Esophagus squamous epithelium (tissue), 5 donors: ENCODE measurements at places on chromosomes 7 and 10.
A peak's percentile ranks its signal among the peaks of the same experiment; 100 is the strongest.

- no peak for DNase-seq
- no peak overlapping the region for H3K4me3 ChIP-seq
- no peaks in the 10 kb centered on the region for H3K36me3 ChIP-seq
- no peaks in the 10 kb centered on the region for H3K4me1 ChIP-seq
- H3K27ac ChIP-seq = no peak overlapping the region
Observed at GRCh38 chr10:96671211-96671890, 49.0 kb downstream of the PIK3AP1 start.

DNA sequence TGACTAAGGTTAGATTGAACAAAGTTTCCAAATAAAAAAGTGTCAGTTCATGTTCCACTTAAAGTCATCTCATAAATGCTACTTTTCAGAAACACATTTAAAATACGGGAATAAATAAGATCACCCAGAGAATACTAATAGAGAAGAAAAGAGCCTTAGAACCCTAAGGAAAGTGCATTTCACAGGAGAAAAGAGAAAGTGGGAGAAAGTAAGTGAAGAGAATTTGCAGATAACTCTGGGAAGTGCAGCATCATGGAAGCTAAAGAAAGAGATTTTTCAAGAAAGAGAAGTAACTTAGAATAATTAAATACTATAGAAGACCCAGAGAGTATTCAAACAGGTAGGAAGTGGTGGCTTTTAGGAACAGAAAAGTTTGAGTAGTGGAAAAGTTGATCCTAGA, 132.6 kb downstream of the VTI1A start:
- H3K4me3 ChIP-seq = no peak overlapping the region
- H3K4me1 ChIP-seq = peaks cover 4% of the 10 kb centered on the region
- H3K36me3 ChIP-seq = no peaks in the 10 kb centered on the region
- DNase-seq = no peak
- no peak overlapping the region for H3K27ac ChIP-seq

DNA sequence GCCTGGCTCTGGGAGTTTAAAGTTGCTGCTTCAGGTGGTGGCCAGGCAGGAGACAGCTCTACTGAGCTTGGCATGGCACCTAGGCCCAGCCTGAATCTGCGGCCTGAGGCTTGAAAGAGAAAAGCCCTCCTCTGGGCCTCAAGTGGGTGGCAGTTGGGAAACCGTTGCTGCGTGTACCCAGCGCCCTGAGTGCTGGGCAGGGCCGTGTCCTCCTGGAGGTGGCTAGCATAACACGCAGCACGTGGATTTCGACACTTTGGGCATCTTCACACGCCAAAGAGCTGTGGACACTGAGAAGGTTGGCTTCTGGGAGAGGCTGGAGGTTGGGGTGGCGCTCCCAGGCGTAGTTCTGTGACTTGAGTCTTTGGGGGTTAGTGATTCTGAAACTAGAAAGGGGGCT, 2.5 kb downstream of the ZNF316 start:
- no peak for DNase-seq
- no peaks in the 10 kb centered on the region for H3K27me3 ChIP-seq
- peaks cover 17% of the 10 kb centered on the region for H3K4me1 ChIP-seq
- no peak overlapping the region for H3K4me3 ChIP-seq

GRCh38 chr7:91266689-91267090, 2.5 kb downstream of the FZD1 start:
- H3K4me1 ChIP-seq = peaks cover 52% of the 10 kb centered on the region
- no peaks in the 10 kb centered on the region for H3K36me3 ChIP-seq
- peak overlapping the region; percentile 66 for H3K4me3 ChIP-seq
- no peak for DNase-seq

DNA sequence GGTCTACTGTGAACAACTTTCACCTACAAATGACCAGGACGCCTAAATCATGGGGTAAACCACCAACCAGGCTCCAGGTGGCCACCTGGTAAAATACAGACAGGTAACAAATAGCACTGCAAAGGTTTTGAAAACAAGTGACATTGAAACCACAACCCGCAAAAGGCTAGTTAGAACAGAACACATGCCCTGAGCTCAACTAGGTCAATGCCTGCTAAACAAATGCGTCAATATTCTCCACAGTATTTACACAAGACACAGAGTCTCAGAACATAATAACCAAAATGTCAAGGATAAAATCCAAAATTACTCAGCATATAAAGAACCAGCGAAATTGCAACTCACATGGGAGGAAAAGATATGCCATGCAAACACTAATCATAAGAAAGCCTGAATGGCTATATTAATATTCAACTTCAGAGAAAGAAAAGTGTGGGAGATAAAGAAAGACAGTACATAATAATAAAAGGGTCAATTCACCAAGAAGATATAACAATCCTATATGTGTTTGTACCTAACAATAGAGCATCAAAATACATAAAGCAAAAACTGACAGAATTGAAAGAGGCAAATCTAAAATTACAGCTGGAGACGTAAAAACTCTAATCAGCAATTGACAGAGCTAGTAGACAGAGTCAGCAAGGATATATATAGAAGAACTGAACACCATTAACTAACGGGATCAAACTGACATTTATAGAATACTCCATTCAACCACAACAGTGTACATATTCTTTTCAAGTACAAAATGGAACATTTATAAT, 47.6 kb downstream of the SMURF1 start:
- no peaks in the 10 kb centered on the region for H3K36me3 ChIP-seq
- H3K27ac ChIP-seq = peak overlapping the region; percentile 88
- peak overlapping the region; percentile 29 for H3K4me3 ChIP-seq
- peaks cover 11% of the 10 kb centered on the region for H3K4me1 ChIP-seq
- DNase-seq = no peak

DNA sequence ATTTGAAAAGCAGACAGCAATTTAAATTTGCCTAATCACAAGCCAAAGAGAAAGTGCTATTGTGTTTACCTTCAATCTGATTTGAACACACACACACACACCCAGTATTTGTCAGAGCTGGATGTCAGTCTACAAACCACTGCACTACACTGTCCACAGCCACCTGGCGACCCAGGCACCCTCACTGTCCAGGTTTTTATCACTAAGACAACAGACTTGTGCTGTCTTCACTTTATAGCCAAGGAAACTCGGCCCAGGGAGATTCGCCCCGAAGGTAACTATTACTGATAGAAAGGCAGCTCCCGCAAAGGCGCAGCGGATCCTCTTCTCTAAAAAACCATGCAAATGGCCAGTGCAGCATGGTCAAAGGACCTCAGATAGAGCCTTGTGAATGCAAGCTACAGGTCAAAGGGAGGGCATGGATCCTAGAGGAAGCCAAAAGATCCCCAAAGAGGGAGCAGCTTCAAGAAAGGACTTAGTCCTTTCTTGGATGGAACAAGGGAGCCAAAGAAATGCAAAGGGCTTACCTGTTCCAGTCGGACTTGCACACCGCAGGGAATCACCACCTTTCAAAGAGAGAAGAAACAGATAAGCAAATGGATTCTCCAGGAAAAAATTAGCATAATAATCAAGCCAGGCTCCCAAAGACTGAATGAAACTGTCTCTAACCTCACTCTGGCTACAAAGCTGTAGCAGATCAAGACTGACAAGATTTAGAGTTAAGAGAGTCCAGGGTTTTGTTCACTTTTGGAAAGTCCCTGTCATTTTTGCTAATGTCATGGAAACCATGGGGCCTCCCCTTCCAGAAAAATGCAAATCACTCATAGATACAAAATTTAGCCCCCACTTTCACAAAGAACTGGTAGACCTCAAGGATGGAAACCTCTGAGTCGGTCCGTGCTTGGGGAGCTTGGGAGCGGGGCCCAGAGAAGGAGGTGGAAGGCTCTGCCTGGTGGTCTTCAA, 101.1 kb downstream of the TNS3 start:
- no peak overlapping the region for H3K4me3 ChIP-seq
- H3K27me3 ChIP-seq = no peaks in the 10 kb centered on the region
- no peaks in the 10 kb centered on the region for H3K36me3 ChIP-seq
- no peak overlapping the region for H3K27ac ChIP-seq
- H3K4me1 ChIP-seq = no peaks in the 10 kb centered on the region
- no peak for DNase-seq

- no peaks in the 10 kb centered on the region for H3K4me1 ChIP-seq
- H3K27ac ChIP-seq = no peak overlapping the region
- no peak overlapping the region for H3K4me3 ChIP-seq
- no peaks in the 10 kb centered on the region for H3K36me3 ChIP-seq
- no peaks in the 10 kb centered on the region for H3K27me3 ChIP-seq
- DNase-seq = no peak
Observed at GRCh38 chr10:3954615-3955014, 169.6 kb upstream of the KLF6 start.

DNA sequence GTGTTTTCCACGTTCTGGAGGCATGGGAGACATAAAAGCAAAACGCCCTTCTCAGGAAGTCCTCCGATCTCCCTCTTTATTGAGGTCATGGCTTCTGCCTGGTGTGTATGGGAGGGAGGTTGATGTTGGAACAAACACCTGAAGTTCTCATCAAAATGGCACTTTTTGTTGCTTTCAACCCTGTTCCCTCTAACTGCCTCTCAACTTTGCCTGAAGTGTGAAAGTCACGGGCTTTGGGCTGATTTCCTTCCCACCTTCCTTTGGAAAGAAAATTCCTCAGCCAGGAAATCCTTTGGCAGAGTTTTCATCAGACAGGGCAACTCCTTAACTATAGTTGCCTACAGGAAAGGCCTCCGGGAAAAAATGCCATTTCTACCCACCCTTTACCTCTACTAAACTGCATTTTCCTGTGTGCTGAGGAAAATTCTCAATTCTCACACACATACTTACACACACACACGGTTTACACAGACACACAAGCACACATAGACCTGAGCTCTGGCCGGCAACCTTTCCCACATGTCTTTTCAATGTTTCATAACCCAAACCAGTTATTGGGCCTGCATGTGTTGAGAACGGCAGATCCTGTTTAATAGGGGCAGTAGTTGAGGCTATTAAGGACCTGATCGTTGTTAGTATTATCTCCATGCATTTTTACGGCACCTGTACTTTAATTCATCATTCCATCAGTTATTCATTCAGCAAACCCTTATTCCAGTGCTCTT, 36.4 kb downstream of the CYP17A1 start:
- no peak for DNase-seq
- H3K36me3 ChIP-seq = peaks cover 76% of the 10 kb centered on the region
- peaks cover 53% of the 10 kb centered on the region for H3K4me1 ChIP-seq
- peak overlapping the region; percentile 77 for H3K27ac ChIP-seq
- H3K4me3 ChIP-seq = no peak overlapping the region
- H3K27me3 ChIP-seq = no peaks in the 10 kb centered on the region

DNA sequence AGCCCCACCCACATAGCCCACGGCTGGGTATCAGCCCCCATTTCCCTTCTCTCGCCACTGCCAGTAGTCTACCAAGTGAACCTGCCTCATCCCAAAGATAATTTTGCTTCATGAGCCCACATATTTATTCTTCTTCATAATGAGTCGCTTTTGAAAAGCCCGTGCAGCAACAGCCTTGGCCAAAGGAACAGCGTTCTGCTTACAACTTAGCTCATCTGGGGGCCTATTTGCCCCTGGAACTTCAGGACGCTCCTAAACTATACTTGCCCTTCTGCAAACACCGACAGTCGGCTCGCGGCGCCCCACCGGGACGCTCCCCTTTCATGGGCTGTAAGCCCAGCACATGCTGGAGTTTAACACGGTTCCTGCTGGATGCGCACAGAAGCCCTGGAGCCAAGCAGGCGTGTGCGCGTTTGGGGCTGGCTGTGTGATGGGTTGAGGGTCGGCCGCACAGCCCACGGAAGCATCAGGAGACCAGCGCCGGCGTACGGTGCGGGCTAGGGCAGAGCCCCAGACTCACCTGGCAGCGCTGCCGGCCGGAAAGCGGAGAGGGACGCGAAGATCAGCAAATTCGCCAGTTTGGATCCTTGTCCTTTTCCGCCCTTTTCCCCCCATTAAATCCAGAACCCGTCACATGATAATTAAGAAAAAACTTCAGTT, 370 bp downstream of the TMEM60 start:
- H3K27ac ChIP-seq = peak overlapping the region; percentile 96
- no peaks in the 10 kb centered on the region for H3K36me3 ChIP-seq
- DNase-seq = no peak
- peak overlapping the region; percentile 96 for H3K4me3 ChIP-seq
- peaks cover 2% of the 10 kb centered on the region for H3K4me1 ChIP-seq

DNA sequence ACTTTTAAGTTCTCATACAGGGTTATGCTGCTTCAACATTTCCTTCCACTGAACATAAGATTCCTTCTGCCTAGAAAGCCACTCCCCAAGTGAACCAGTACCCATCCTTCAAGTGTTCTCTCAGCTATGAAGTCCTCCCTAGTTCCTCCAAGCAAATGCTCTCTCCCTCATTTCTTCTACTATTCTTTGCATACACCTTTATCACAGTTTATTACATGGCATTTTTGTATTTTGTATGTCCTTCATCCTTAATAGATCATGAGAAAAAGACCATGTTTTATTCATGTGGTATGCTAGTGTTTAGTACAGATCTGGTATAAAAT, 1.9 kb downstream of the SYPL1 start:
- H3K27me3 ChIP-seq = no peaks in the 10 kb centered on the region
- peaks cover 30% of the 10 kb centered on the region for H3K4me1 ChIP-seq
- H3K27ac ChIP-seq = peak overlapping the region; percentile 99

GRCh38 chr10:123359539-123359938, 205.3 kb downstream of the BUB3 start:
- no peaks in the 10 kb centered on the region for H3K4me1 ChIP-seq
- H3K36me3 ChIP-seq = no peaks in the 10 kb centered on the region
- H3K27me3 ChIP-seq = no peaks in the 10 kb centered on the region
- H3K4me3 ChIP-seq = no peak overlapping the region
- no peak overlapping the region for H3K27ac ChIP-seq
- DNase-seq = no peak

GRCh38 chr10:90885176-90885575, 13.4 kb downstream of the RPP30 start:
- H3K27ac ChIP-seq = no peak overlapping the region
- no peak overlapping the region for H3K4me3 ChIP-seq
- no peak for DNase-seq
- H3K36me3 ChIP-seq = peaks cover 10% of the 10 kb centered on the region
- H3K27me3 ChIP-seq = no peaks in the 10 kb centered on the region

DNA sequence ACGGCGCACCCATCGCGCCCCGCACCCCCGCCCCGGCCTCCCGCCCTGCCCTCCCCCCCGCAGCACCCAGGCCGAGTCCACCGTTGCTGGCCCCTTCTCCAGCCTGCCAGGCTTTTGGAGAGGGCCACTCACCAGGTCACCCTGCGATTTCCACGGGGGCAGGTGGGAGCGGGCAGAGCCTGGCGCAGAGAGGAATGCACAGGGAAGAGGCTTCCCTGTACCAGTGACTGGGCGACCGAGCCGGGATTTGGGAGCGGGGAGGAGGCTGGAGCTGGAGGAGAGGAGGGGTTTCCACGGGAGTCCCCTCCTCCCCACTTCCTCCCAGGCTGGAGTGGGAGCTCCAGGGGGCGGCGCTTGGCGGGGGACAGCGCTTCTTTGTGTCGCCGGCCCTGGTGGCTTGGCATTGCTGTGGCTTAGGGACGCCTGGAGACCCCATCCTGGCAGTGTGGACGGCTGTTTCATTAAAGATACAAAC, 19.3 kb downstream of the TCAF1 start:
- no peaks in the 10 kb centered on the region for H3K36me3 ChIP-seq
- H3K4me3 ChIP-seq = peak overlapping the region; percentile 34
- no peaks in the 10 kb centered on the region for H3K4me1 ChIP-seq

- H3K27me3 ChIP-seq = no peaks in the 10 kb centered on the region
- no peaks in the 10 kb centered on the region for H3K36me3 ChIP-seq
- no peak overlapping the region for H3K4me3 ChIP-seq
- DNase-seq = no peak
- no peak overlapping the region for H3K27ac ChIP-seq
Observed at GRCh38 chr10:4254101-4254994, 469.3 kb upstream of the KLF6 start.
